ENCODE measurements at places on chromosomes 3 and 15.

GRCh38 chr3:4162096-4162495 lies 141.1 kb upstream of the SETMAR start:
- no peak for DNase-seq

GRCh38 chr15:67732671-67733374 lies 92.5 kb upstream of the SKOR1 start:
- DNase-seq, result no peak

GRCh38 chr15:40008061-40008765 lies 30.8 kb downstream of the SRP14 start:
- no peak for DNase-seq

GRCh38 chr3:170768334-170768801 lies 101.6 kb downstream of the RPL22L1 start:
- DNase-seq, result no peak

DNA sequence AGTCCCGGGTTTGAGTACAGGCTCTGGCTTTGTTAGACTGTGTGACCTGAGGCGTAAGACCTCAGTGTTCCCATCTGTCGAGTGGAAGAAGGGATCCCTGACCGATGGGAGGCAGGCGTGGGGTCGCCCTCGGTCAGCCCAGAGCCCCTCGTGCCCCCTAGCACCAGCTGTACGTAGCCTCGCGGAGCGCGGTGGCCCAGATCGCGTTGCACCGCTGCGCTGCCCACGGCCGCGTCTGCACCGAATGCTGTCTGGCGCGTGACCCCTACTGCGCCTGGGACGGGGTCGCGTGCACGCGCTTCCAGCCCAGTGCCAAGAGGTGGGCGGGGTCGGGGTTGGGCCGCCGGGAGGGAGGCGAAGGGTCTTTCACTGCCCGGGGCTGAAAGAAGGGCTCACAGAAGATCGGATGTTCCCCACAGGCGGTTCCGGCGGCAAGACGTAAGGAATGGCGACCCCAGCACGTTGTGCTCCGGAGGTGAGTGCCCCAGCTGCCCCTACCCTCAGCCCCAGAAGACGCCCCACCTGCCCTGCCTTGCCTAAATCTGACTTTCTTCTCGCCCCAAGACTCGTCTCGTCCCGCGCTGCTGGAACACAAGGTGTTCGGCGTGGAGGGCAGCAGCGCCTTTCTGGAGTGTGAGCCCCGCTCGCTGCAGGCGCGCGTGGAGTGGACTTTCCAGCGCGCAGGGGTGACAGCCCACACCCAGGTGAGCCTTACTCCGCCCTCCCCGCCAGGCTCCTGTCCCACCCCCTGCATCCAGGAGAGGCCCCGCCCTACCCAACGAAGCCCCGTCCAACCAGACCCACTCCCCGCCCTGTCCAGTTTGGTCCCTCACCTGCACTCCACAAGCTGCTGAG lies 3.5 kb upstream of the LSMEM2 start:
- no peak for DNase-seq

DNA sequence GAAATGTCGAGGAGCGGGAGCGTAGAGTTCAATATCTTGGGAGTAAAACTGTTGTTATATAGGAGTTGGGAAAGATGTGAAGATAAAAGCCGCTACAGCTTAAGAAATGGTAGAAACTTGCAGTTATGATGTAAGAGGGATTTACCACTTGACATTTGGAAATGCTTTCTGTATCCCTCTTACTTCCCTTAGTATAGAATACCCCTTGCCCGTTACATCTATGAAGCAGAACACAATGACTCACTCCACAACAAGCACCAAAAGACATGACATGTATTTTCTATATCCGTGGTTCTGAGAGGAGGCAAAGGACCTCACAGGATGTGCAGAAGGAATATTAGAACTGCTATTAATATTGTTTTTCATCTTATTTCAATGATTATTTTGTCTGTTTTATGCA lies 254.2 kb upstream of the NR2F2 start:
- DNase-seq, result no peak

GRCh38 chr15:79130535-79131130 lies 40.1 kb upstream of the RASGRF1 start:
- no peak for DNase-seq

DNA sequence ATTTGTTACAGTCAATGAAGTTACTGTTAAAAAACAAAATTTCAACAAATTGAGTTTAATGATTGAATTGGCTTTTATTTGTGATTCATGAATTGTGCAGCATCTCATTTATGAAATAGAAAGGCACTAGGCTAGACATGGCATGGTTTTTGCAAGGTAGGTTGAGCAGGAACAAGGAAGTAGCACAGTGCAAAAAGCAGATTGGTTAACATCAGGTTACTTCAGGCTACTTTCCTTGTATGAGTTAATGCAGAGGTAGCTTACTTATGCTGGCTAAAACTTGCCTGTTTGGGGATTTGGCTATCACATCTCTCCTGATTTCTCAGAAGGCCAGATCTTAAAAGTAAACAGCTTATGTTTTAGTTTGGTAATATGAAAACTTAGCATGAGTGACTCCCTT lies 23.0 kb upstream of the SV2B start:
- no peak for DNase-seq

- no peak for DNase-seq
Observed at GRCh38 chr3:195767792-195768191, 43.9 kb downstream of the MUC4 start.

Data from CD4-positive, alpha-beta T cell treated with Interleukin-2 at 100 ng/mL for 4 hours (primary cell).